ENCODE measurements at places on chromosomes 2 and 18.

- no peak for DNase-seq
These were observed 181.0 kb upstream of the CDH2 start for GRCh38 chr18:28357766-28358401.

- DNase-seq: no peak
These were observed 151.8 kb downstream of the IRS1 start for GRCh38 chr2:226647621-226648518.

DNA sequence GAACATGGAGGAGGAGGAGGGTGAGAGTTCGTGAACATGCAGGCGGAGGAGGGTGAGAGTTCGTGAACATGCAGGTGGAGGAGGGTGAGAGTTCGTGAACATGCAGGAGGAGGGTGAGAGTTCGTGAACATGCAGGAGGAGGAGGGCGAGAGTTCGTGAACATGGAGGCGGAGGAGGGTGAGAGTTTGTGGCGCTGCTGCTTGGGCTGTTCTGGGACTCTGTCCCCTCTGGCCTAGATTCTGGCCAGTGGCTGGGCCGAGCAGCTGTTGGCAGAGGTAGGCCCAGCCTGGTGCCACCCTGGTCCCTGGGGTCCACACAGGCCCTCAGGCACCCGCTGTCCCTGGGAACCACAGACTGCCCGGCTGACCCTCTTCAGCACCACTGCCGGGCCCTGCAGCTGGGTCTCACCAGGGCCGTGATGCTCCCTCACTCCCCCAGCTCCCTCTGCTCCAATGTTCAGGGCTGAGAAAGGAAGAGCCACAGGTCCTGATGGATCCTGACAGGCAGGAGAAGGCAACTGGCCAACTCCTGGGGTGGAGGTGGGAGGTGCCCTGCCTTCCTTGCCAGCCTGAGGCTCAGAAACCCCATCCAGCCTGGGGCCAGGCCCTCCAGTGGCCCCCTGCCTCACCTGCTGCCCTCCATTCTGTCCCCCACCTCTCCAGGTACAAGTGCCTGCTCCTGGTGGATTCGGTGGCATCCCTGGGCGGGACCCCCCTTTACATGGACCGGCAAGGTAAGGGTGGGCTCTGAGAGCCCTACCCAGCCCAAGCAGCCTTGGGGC, 3.9 kb downstream of the AGXT start:
- DNase-seq: no peak

- no peak for DNase-seq
These were observed 120.7 kb downstream of the FEZ2 start for GRCh38 chr2:36477315-36477714.

DNA sequence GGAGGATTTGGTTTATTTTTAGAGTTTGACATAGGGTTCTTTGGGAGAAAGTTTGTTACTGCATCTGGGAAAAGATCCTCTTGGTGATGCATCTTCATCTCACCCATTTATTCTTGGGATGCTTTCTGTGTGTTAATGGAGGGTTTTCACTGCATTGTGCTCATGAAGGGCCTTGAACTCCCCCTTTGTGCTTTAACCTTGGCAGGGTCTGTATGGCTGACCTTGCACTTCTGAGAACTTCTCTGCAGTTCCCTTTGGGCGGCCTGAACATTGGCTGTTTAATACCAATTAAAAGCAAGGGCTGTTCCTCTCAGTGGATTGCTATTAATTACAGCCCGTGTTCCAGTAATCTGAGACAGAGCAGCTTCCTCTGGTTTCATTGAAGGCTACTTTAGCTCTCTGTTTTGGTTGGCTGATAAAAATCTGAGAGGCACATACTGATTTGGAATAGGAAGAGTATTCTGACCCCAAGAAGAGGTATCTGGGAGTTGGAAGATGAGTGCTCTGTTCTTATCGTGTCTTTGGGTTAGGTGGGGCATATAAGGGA, 37.5 kb downstream of the FMNL2 start:
- no peak for DNase-seq

- DNase-seq: no peak
These were observed 31.5 kb downstream of the CCNT2 start for GRCh38 chr2:134949981-134950708.

DNA sequence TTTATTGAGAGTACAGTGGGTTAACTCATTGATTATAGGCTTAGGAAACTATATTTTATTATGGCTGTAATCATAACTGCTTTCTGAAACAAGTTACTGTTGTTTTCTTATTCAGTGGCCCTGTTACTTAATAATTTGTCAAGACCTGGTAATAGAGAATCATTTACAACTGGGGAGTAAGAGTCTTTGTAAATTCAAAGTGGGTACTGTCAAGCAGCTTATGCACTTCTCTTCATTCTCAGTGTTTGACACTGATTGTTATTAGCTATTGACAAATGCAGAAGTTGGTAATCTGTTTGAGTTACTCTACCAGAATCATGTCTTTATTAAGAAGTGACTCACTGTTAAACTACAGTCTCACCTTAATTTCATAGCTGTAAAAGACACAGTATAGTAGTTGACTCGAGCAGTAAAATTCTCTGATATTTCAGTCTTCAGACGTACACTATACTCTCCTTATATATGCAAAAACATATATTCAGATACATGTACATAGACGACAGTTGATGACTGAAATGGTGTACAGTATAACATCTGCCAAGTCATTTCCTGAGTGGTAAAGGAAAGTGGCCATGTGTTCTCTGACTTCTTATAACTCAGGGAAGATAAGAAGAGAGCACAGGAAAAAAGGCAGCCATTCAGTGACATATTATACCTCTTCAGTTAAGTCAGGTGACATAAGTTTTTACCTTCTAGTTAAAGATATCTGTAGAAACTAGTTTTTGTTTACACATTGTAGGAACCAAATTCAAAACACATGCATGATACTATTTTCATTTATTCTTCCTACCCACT, 36.0 kb upstream of the TTC27 start:
- peak; percentile 1 for DNase-seq

DNA sequence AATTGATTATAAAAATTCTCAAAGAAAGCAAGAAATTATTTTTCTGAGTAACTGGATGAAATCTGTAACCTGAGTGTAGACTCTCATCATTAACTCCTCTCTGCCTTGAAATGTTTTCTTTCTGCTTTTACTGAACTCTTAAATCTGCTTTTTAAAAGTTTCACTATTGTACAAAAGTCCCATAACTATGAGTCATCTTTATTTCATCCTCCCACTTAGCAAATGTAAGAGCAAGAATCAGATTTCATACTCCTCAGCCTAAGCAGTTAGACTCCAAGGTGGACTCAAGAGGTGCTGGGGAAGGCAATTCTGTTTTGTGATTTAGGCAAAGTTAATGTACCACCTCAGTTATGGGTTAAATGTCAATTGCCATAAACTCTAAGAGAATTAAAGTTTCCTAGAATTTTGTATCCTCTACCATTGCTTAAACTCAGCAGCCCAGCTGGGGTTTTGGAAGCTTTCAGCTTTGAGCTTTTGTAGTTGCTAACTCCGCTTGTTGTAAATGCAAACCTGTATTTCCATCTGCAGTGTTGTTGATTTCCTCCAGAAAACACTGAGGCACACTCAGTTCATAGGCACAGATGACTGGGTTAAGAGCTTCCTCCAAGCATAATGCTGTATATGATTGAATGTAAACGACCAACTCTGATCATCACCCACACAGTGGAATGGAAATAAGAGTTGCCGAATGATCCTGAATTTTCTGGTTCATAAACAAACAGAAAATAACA, 268.8 kb downstream of the ARHGAP15 start:
- DNase-seq: peak; percentile 63

- peak; percentile 6 for DNase-seq
These were observed 3.6 kb downstream of the LDLRAD4 start for GRCh38 chr18:13221869-13222855.

DNA sequence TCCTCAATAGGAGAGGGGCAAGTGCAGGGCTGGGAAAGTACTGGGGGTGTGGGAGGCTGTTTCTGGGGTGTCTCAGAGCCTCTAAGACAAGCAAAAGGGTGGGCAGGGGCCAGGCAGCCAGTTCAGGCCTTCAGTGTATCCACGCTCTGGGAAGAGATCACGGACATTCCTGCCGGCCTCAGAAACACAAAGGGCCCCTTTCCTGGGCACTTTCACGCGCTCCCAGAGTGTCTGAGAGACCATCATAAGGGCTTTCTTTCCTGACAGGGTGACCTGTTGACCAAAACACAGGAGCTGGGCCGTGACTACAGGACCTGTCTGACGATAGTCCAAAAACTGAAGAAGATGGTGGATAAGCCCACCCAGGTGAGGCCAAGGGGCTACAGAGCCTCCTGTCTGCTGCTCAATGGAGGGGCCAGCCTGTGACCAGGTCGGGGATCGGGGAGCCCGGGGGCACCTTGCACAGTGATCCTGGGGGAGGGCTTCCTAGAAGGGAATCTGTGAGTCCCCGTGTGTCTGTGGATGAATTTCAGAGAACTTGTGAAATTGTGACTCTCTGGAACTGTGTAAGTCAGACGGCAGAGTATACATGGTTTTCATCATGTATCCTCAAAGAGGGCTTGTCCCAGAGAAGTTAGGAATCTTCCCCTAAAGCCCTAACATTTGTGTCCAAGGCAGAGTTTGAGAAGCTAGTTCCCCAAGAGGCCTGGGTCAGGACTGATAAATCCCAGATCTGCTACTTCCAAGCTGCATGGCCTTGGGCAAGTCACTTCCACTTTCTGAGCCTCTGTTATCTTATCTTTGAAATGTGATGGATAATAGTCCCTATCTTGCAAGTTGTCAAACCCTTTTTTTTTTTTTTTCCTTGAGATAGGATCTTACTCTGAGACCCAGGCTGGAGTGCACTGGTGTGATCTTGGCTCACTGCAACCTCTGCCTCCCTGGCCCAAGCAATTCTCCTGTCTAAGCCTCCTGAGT, 1.8 kb downstream of the GNLY start:
- DNase-seq: no peak

Data from epithelial cell of esophagus (primary cell).